ENCODE measurements at places on chromosomes 3 and 15.

- no peak for DNase-seq
These were observed 256.3 kb downstream of the MCTP2 start for GRCh38 chr15:94487635-94488034.

DNA sequence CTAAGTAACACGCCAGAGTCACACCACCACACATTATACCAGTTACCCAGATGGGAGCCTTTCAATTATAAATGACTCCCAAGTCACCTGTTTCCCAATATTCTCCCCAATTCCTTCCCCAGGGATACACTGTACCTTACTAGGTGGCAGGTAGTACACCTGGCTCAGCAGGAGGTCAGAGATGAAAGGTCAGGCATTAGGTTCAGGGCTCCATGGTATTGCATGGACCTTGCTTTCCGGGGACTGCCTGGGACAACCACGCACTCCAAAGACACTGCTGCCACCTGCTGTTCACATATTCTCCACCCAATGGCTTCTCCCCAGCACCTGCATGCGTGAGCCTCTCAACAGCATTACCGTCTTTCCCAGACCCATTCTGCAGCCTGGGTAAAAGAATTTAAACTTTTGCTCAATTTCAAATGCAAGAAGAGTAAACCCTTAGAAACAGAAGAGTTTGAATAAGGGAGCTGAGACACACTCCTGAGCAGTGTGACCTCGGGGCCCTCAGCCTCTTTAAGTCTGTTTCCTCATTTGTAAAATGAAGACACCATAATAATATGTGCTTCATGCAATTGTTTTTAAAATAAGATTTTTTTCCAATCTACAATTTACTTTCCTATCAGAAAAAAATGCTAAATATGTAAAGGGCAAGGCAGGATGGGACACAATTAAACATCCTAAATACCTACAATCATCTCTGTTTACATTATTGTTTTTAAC is 28.0 kb upstream of the LACTB start:
- DNase-seq = peak; percentile 33

GRCh38 chr3:2513986-2514385 is 415.3 kb downstream of the CNTN4 start:
- no peak for DNase-seq

DNA sequence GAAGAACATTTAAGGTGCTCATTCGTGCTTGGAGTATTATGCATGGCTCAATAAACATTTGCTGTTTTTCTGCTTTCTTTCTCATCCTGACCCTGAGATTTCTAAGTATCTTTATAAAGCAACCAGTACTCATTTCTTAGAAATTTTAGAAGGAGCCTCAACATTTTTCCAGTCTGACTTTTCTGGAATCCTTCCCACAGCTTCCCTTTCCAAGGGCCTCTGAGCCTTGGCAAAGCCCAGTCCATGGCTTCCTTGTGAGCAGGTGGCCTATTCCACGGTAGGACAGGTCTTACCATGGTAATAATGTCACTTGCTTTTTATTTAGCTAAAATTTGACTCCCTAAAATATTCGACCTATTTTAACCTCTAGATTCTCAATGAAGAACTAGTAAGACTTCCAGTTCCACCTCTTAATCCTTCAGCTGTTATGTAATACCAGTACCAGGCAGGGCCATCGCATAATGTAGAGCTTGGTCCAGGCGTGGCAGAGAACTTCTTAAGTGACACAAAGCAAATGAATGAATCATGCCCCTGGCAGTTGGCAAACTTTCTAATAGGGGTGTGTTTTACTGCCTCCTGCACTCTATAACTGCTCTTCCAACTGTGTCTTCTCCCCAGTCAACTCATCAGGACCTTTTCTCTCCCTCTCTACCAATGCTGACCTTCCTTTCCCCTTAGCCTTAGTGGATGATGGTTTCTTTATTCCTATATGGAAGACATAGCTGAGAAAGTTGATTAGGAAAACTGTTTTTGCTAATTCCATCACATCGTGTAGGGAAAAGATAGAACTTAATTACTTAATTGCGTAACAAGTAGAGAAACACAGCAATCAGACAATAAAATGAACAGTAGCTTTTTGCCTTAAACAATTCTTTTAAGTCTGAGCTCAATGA is 894 bp upstream of the TM4SF4 start:
- no peak for DNase-seq

DNA sequence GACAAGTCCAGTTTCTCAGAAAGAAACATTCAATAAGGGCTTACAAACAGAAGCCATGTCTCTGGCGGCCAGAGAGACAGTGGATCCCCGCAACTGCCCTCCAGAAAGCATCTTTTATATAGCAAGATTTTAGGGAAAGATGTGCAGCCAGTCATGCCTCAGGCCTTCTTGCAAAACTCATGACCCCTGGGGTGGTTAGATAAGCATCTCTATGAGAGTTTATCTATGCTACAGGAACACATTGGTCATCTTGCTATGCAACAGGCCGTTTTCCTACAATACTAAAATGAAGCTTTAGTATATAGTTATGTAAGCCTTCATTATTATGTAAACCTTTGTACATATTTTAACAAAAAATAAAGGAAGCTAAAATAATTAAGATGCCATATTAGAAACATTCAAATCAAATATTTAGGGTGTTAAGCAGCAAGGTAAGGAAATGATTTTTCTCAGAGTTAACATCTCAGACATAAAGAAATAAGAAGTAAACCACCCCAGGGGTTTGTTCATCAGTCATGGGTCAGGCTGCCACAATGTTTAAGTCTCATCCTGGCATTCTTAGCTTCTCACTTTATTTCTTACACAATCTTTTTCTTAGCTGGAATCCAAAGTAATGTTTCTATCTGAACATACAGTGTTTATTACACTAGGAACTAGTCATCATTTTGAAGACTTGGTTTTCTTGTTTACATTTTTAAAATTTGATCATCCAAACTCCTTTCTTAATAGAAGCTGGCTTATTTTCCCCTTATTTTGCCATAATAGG is 6.3 kb upstream of the FSIP1 start:
- DNase-seq = no peak
